ENCODE measurements at places on chromosomes 13 and 19.

DNA sequence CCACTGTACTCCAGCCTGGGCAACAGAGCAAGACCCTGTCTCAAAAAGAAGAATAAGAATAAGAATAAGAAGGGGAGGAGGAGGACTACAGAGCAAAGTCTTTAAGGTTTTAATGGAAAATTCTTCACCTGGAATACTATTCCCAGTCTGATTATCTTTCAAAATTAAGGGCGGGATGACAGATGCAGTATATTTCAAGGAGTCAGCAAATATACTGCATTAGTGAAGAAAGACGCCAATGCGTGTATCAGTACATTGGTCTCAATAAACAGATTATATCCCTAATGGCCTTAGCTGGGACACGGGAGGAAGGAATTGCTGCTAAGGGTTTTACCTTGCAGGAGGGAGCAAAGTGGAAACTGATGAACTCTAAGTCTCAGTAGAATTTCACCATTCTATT is 54.1 kb upstream of the PDCD5 start:
- DNase-seq, result no peak

- no peak for DNase-seq
These were observed 130.8 kb downstream of the KLF12 start for GRCh38 chr13:74003374-74003773.

DNA sequence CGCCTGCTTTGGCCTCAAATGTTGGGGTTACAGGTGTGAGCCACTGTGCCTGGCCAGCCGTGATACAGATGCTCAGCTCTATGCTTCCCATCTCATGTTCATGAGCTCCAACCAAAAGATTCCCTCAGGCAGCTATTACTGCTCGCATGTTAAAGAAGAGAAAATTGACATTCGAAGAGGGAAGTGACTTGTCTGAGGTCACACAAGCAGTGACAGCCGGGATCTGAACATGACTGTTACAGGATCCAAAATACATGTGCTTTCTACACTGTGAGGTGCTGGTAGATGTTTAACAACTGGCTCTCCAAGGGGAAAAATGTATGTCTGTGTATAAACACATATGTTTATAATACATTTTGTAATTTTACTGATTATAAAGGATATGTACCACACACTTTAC is 11.3 kb downstream of the FPR1 start:
- DNase-seq, result no peak

DNA sequence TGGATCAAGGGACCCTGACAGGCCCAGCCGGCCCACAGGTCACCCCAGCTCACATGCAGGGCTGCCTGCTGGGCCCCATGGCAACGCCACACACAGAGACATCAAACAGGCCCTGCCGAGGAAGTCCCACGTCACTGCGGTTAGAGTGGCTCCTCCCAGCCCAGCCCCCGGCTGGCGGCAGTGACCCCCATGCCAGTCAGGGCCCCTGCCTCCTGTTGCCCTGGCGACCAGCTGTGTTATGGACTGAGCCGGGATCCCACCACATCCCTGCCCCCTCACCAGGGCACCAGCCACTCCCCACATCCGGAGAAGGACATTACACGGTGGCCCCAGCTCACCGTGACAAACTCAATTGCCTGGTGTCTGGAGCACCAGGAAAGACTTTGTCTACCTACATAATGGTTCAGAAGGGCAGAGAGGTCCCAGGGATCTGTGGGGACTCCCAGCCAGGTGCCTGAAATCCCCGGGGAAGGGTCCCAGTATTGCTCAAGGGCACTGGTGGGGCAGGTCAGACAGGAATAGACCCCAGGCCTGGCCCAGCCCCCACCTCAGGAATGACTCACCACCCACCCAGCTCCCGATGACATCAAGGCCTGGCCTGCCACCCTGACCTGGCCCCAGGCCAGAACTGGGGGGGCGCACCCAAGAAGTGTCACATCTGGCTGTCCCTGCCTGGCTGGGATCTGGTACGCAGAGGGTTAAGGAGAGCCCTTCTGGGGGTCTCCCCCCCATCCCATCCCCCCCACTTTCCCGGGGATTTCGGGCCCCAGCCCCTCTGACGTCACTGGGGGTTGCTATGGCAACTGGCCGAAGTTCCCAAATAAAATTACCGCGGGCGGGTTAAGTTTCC is 30.2 kb upstream of the NANOS3 start:
- DNase-seq, result peak; percentile 93

- DNase-seq, result no peak
These were observed 227.7 kb upstream of the ATXN8OS start for GRCh38 chr13:69879936-69880335.

DNA sequence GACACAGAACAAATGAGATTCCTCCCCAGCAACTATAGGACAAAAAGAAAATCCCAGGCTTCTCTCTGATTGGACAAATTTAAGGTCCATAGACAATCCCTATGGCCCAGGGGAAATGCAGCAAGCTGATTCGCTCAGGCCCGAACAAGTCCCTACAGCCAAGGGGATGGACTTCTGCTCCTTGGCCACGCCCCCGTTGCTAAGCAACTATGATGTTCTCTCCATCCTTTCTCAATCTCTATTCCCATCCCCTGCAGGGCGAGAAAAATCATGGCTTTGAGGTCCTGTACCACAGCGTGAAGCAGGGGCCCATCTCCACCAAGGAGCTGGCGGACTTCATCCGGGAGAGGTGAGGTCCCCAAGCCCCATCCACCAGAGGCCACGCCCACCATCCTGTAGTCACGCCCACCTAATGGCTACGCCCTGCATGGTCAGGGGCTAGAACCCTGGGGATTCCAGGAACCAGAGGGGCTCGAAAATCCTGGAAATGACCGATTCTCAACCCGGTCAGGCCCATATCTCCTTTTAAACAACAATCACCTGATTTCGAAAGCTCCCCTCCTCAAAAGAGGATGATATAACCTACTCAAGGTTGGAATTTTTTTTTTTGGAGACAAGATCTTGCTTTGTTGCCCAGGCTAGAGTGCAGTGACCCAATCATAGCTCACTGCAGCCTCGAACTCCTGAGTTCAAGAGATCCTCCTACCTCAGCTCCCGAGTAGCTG is 11.4 kb downstream of the FCHO1 start:
- no peak for DNase-seq

GRCh38 chr19:7924651-7925170 is 1.2 kb downstream of the CTXN1 start:
- no peak for DNase-seq

DNA sequence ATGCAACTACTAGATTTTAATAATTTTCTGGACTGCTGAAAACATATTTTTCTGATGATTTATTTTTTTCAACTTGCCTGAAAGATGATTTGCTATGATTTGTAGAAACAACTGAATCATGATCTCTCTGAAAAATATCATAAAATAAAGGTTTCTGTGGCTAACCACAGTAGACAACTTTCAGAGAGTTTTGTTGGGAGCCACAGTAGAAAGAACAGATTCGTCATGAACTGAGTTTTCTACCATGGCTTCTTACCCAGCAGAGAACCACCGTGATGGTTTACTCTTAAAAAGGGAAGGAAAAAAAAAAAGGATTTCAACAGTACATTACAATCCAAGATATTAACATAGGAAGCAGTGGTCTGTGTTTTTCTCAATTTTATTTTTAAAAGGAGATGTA is 18.0 kb downstream of the ZAR1L start:
- DNase-seq, result no peak

GRCh38 chr13:49620170-49620621 is 8.1 kb upstream of the ARL11 start:
- DNase-seq, result no peak

DNA sequence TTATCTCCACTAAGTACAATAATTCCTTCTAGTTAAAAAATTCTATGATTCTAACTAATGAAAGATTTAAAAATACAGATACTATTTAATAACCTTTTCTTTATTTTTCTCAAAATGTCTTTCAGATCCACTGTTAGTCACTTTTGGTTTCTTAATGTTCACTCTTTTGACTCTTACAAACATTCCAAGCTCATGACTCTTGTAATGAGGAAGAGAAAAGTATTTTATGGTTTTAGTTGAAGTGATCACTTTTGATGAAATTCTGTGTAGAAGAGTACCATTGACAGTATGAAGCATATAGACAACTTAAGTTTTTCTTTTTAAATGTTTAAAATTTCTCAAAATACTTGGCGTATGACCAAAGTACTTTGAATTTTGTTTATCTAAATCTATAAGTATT is 27.8 kb downstream of the COG3 start:
- no peak for DNase-seq
